ENCODE measurements at places on chromosomes 2 and 18.

DNA sequence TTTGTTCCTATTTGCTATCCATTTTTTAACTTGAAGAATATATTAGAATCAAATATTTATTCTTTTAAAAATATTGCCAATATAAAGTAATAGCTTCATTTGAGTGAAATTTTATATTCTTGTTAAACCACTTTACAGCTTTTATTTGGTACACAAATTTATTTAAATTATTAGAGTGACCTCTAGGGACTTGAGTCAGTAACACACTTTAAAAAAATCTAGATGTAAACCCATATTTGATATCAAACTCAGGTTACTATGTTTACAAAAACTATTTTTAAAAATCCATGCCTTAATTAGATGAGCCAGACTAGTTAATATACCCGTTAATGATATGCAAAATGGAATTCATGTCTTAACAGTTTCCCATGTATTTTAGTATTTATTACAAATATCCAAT lies 134.6 kb downstream of the MAP4K4 start:
- no peak for DNase-seq

- DNase-seq = no peak
Observed at GRCh38 chr18:37660658-37661057, 95.1 kb upstream of the CELF4 start.

GRCh38 chr2:85405201-85406059 lies 4.7 kb downstream of the CAPG start:
- DNase-seq = no peak

GRCh38 chr18:79681484-79682387 lies 2.1 kb downstream of the CTDP1 start:
- DNase-seq = no peak

- DNase-seq = no peak
Observed at GRCh38 chr2:144374163-144374661, 145.7 kb downstream of the ZEB2 start.

GRCh38 chr2:184294831-184295230 lies 303.5 kb upstream of the ZNF804A start:
- DNase-seq = no peak

DNA sequence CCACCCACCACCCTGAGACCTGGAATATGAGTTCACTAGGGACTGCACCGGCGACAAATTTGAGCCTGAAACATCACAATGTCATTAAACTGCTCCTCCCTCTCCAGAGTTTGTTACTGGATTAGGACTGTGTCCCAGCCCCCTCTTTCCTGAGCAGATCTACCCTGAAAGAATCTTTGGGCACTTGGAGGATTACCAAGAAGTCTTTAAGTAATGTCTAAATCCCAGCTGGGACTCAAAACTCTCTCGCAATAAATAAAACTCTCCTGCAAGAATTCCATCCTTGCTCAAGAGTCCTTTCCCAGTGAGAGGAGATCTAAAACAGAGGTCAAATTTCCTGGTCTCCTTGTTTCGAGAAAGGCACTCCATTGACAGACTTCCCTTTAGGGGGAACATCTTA lies 20.9 kb downstream of the GKN2 start:
- DNase-seq = no peak

- DNase-seq = no peak
Observed at GRCh38 chr18:44238911-44239310, 441.8 kb upstream of the SETBP1 start.

All from fibroblast of the conjunctiva (primary cell).